ENCODE measurements at places on chromosomes 2 and 18. TPM values are rescaled to one million over a fixed set of nuclear protein-coding genes. Genes with fewer than 3 reads are reported as not detected.

The CFC1 gene
- total RNA-seq, result not detected

- no peak overlapping the region for H3K27ac ChIP-seq
- H3K4me1 ChIP-seq, result peaks cover 11% of the 10 kb centered on the region
- DNase-seq, result no peak
- H3K36me3 ChIP-seq, result no peaks in the 10 kb centered on the region
- H3K27me3 ChIP-seq, result peaks cover 1% of the 10 kb centered on the region
- H3K4me3 ChIP-seq, result no peak overlapping the region
Observed at GRCh38 chr2:234245945-234246344, 195.4 kb downstream of the SPP2 start.

The BBS5 gene
- 4.3 TPM for total RNA-seq

The GKN1 gene
- not detected for total RNA-seq

- no peak overlapping the region for H3K27ac ChIP-seq
- no peaks in the 10 kb centered on the region for H3K27me3 ChIP-seq
- no peak for DNase-seq
- H3K4me1 ChIP-seq, result no peaks in the 10 kb centered on the region
- H3K36me3 ChIP-seq, result no peaks in the 10 kb centered on the region
Observed at GRCh38 chr18:55999641-56000040, 411.6 kb upstream of the TCF4 start.

The UCN gene
- 1.9 TPM for total RNA-seq

The DYSF gene
- total RNA-seq, result not detected

GRCh38 chr18:42048158-42048557, 93.1 kb downstream of the PIK3C3 start:
- no peaks in the 10 kb centered on the region for H3K27me3 ChIP-seq
- no peak for DNase-seq
- H3K36me3 ChIP-seq, result peaks cover 33% of the 10 kb centered on the region
- H3K27ac ChIP-seq, result no peak overlapping the region
- H3K4me3 ChIP-seq, result no peak overlapping the region
- H3K4me1 ChIP-seq, result peaks cover 10% of the 10 kb centered on the region

GRCh38 chr2:128425731-128426620, 107.3 kb upstream of the HS6ST1 start:
- no peaks in the 10 kb centered on the region for H3K4me1 ChIP-seq
- H3K4me3 ChIP-seq, result no peak overlapping the region
- H3K36me3 ChIP-seq, result no peaks in the 10 kb centered on the region

DNA sequence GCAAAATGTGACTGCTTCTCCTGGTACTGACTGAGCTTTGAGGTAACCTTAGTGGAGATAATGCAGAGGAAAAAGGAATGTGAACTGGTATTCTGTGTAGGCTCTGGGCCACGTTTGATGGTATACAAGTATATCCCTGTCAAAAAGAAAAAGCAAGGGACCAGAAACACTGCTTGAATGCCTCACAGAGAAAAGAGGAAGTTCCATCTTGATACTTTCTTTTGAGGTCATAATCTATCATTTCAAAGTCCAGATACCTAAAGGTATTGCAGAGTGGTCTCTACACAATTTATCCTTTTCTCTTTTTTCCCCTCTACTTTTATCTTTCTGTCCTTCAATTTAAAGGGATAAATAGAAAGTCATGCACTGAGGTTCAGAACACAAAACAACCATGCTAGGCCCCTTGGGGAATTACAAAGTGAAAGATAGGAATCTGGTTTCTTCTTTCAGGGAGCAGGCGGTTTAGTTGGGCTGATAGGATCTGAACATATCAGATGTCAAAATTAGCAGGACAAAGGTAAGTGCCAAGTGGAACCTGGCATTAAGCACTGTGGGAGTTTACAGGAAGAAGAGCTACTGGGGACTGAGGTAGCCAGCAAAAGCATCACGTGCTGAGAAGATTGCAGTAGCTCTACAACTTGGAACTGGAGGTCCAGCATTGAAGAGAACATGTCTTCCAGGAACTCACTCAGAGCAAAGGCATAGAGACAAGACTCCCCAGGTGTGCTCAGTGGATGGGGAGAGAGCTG, 121.2 kb downstream of the LYPD6 start:
- no peak overlapping the region for H3K27ac ChIP-seq
- no peaks in the 10 kb centered on the region for H3K36me3 ChIP-seq
- no peak for DNase-seq
- H3K4me1 ChIP-seq, result peaks cover 4% of the 10 kb centered on the region
- H3K4me3 ChIP-seq, result no peak overlapping the region

The CIB4 gene
- total RNA-seq, result not detected

DNA sequence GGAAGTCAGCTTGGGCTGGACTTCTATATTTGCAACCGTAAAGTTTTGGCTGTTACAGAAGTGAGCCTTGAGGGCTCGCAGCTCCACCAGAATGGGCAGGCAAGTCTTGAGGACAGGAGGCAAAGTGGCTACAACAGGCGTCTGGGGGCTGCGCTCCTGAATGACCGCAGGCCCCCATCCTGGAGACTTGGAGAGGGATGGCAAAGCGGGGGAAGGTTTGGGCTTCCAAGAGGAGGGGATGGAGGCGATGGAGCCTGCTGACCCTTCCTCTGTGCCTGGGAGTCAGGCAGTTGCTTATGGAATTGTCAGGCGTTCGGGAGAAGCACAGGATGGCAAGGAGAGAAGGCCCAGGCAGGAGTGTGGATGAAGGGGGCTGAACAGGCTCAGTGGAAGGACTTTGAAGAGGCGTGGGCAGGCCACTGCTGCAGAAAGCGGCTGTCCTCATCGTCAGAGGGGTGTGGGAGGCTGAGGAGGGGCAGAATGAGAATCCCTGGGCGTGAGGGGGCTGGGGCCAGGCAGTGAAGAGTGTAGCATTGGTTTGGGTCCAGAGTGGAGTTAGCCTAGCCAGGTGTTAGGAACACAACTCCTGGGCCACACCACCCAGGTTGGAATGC, 72.3 kb downstream of the INHBB start:
- no peak for DNase-seq
- H3K27ac ChIP-seq, result no peak overlapping the region

- no peaks in the 10 kb centered on the region for H3K4me1 ChIP-seq
- no peaks in the 10 kb centered on the region for H3K36me3 ChIP-seq
Observed at GRCh38 chr2:128661311-128661710, 342.6 kb upstream of the HS6ST1 start.

The RBFA gene
- 46.0 TPM for total RNA-seq
